Frontal cortex (tissue), 4 donors: ENCODE measurements at places on chromosomes 12 and 14. TPM values are rescaled to one million over a fixed set of nuclear protein-coding genes. Genes with fewer than 3 reads are reported as not detected.

Gene GPR68
- 4.9 TPM for total RNA-seq

Gene TSPAN19
- not detected for total RNA-seq

Gene AHNAK2
- 20.0 TPM for total RNA-seq

Gene KCNH5
- total RNA-seq, result 24.5 TPM

Gene CEBPE
- not detected for total RNA-seq

Gene TAS2R9
- 0.41 TPM for total RNA-seq

Gene TAS2R7
- 0.41 TPM for total RNA-seq

Gene RGS6
- 4.9 TPM for total RNA-seq

Gene AJUBA
- 4.5 TPM for total RNA-seq

Gene ATG101
- 26.5 TPM for total RNA-seq

Gene C12orf60
- 1.6 TPM for total RNA-seq

- no peak for DNase-seq
Observed at GRCh38 chr12:100755186-100755585, 39.4 kb upstream of the ANO4 start.

GRCh38 chr12:30000401-30000800 lies 216.7 kb upstream of the TMTC1 start:
- no peak for DNase-seq

GRCh38 chr14:71625175-71625574 lies 307.1 kb upstream of the RGS6 start:
- no peak for DNase-seq

GRCh38 chr14:73231981-73232851 lies 5.1 kb upstream of the PAPLN start:
- DNase-seq, result no peak

GRCh38 chr14:65560340-65561027 lies 148.0 kb downstream of the FUT8 start:
- no peak for DNase-seq

- DNase-seq, result no peak
Observed at GRCh38 chr12:117072106-117072505, 27.1 kb downstream of the TESC start.

GRCh38 chr14:32731249-32731648 lies 207.4 kb upstream of the NPAS3 start:
- DNase-seq, result no peak

GRCh38 chr14:102493585-102493984 lies 16.0 kb downstream of the ANKRD9 start:
- DNase-seq, result no peak

- no peak for DNase-seq
Observed at GRCh38 chr14:97393244-97393643, 596.1 kb downstream of the VRK1 start.

GRCh38 chr14:20855652-20856291 lies 35.4 kb upstream of the RNASE3 start:
- DNase-seq, result peak; percentile 44

- DNase-seq, result no peak
Observed at GRCh38 chr12:110693731-110694130, 4.8 kb upstream of the HVCN1 start.

- DNase-seq, result no peak
Observed at GRCh38 chr12:91111366-91112325, at the start of gene LUM. TSS of gene LUM (minus strand) at chr12:91111494. CDS start at chr12:91108979, 2,515 bp downstream.

DNA sequence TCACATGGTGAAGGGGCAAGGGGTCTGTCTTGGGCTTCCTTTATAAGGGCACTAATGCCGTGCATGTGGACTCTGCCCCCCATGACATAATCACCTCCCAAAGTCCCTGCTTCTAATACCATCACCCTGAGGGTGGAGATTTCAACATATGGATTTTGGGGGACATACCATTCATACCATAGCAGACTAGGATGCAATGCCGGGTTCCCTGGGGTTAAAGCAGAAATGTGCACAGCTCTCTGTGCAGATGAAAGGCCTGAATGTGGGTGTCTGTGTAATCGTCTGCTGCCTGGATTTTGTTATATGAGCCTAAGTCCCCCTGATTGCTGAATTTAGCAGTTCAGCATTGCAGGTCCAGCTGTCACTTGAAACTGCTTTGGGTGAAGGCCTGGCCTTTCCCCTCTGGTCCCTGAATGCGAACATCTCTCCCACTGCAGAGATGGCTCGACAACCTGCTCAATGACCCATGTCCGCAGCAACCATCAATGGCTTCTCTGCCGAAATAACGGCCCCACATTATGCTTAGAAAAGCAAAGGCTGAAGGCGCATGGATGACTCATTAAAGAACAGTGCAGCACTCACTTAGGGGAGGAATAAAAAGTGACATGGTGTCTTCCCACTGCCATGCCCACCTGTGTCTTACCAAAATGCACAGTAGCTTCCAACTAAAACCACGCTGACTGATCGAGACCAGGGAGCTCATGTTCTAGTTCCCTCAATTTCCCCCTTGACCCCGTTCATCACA lies 286.3 kb downstream of the DPF3 start:
- no peak for DNase-seq

- DNase-seq, result no peak
Observed at GRCh38 chr12:104870797-104871196, 87.3 kb downstream of the SLC41A2 start.

DNA sequence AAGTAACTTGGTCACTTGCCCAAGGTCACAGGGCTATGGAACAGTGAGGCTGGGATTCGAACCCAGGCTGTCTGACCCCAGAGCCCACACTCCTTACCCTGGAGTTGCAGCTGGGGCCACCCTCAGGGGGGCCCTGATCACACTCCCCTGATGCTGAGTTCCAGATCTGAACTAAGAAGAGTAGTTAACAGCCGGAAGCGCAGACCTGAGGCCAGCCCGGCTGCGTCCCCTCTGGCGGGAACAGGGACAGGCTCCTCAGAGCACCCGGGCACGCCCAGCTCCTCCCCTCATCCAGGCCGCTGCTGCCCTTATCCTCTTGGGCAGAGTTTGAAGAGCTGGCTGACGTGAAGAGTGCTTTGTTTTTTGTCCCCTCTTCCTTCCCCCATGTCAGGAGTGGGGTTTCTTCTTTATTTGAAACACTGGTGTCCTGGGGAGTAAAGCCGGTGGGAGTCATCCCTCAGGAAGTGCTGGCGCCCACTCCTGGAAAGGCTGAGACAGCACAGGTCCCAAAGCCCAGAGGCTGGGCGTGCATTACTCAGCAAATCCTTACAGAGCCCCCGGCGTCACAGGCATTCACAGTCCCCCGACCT lies 8.7 kb downstream of the PHB2 start:
- peak; percentile 69 for DNase-seq

GRCh38 chr14:82192387-82192786 lies 658.7 kb upstream of the SEL1L start:
- DNase-seq, result no peak

- peak; percentile 59 for DNase-seq
Observed at GRCh38 chr12:6700646-6701051, at the start of gene PIANP. TSS of gene PIANP (minus strand) at chr12:6700815. CDS start at chr12:6698061, 2,754 bp downstream.

DNA sequence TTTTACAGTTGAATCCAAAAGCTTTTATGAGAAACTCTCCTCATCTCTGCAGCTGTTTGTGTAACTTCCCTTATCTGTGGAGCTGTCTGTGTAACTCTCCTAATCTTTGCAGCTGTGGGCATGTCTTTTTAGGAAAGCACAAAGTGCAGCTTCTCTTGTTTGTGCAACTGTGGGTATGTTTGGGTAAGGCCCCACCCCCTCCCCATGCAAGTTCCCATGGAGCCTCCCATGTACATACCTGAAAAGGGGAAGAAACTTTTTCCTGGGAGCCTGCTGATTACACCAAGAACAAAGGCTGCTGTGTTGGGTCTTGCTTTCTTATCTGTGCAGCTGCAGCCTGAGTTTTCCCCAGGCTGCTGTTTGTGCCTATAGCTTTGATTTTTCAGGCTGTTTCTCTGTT lies 42.7 kb upstream of the CDKN3 start:
- DNase-seq, result no peak

GRCh38 chr14:73091044-73091443 lies 32.7 kb downstream of the RBM25 start:
- DNase-seq, result no peak

DNA sequence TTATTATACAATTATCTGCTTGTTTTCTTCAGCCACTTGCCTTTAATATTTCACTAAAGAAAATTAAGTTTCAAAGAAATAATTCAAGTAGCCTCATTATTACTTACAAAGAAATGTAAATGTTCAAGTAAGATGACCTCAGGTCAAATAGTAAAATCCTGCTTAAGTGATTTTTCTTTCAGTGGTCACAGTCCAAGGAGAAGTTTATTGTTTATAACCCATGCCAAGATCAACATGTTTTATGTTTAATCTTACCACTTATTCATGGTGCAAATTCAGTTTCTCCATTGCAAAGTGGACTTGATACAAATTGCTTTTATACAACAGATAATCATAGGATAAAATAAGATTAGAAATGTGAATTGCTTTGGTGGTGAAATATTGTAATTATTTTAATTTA lies 370.2 kb upstream of the FLRT2 start:
- DNase-seq, result no peak

DNA sequence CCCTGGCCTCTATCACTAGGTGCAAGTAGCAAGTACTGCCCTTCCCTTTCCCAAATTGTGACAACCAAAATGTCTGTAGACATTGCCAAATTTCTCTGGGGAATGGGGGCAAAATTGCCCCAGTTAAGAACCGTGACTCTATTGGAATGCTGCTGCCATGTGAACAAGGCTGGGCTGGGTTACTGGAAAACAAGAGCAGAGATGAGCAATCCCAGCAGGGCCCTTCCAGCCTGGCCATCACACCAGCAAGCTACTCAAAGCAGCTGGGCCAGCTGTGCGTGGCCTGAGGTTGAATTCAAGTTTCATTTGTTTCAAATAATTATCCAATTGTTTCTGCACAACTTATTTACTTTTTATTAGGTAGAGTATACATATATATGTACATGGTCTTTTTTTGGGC lies 103.4 kb upstream of the PKP2 start:
- DNase-seq, result no peak

DNA sequence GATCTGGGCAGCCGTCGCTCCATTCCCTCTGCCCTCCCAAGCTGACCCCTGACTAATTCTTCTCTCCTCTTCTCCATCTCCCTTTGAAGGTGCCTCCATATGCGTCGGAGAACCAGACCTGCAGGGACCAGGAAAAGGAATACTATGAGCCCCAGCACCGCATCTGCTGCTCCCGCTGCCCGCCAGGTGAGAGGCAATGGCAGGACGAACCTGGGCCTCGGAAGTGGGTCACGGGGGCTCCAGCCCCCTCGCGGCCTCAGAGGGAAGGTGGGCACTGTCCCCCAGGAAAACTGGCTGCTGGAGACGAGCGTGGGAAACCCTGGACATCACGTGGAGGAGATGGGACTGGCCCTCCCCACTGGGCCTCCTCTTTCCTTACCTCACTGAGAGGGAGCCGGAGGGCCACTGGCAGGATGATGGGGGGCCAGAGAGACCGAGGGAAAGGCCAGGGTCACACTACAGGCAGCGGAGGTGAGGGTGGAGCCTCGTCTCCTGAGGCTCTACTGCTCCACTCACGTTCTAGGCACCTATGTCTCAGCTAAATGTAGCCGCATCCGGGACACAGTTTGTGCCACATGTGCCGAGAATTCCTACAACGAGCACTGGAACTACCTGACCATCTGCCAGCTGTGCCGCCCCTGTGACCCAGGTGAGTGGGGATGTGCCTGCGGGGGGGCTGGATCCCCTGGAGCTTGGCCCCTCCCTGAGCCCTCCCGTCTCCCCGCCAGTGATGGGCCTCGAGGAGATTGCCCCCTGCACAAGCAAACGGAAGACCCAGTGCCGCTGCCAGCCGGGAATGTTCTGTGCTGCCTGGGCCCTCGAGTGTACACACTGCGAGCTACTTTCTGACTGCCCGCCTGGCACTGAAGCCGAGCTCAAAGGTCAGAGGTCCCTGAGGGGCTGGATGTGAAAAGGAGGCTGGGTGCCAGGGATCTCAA lies 806 bp downstream of the LTBR start:
- no peak for DNase-seq

GRCh38 chr12:7303230-7303629 lies 642 bp upstream of the ACSM4 start:
- no peak for DNase-seq

DNA sequence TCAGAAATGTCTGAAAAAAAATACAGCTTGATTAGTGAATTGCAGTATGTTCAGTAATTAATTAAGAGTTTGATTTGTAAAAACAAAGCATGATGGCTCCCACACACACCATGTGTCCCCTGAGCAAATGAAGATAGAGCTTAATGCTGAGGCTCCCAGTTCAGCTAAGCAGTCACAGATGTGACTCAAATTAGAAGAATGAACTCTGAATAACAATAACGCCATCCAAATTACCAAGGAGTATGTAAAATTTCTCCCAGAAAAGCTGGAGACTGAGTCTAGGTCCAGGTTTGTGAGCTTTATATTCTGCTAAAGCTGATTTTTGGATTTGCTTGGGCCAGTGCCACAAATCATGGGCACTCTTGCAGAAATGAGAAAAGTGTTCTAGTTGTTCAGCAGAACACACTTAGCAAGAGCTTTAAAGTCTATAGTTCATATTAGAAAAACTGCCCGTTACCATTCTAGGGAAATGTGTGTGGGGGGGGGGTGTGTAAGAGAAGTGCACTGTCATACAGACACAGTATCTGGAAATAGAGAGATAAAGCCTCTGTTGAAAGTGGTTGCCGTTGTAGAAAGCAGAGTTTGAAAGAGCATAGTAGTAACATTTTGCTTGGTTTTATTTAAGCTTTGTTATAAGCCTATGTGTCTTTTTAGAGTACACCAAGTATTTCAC lies 253.1 kb downstream of the BCAT1 start:
- no peak for DNase-seq
